Uterus (tissue), 4 donors: ENCODE measurements at places on chromosomes 3 and 15. TPM values are rescaled to one million over a fixed set of nuclear protein-coding genes. Genes with fewer than 3 reads are reported as not detected.

GRCh38 chr3:109115451-109115850, 2.5 kb downstream of the MORC1 start:
- H3K4me3 ChIP-seq = no peak overlapping the region
- no peak overlapping the region for H3K27ac ChIP-seq
- no peaks in the 10 kb centered on the region for H3K4me1 ChIP-seq
- no peak for DNase-seq
- H3K27me3 ChIP-seq = no peaks in the 10 kb centered on the region

- H3K4me1 ChIP-seq = peaks cover 8% of the 10 kb centered on the region
- H3K36me3 ChIP-seq = no peaks in the 10 kb centered on the region
Measured at GRCh38 chr3:51385621-51386091, 565 bp downstream of the MANF start.

DNA sequence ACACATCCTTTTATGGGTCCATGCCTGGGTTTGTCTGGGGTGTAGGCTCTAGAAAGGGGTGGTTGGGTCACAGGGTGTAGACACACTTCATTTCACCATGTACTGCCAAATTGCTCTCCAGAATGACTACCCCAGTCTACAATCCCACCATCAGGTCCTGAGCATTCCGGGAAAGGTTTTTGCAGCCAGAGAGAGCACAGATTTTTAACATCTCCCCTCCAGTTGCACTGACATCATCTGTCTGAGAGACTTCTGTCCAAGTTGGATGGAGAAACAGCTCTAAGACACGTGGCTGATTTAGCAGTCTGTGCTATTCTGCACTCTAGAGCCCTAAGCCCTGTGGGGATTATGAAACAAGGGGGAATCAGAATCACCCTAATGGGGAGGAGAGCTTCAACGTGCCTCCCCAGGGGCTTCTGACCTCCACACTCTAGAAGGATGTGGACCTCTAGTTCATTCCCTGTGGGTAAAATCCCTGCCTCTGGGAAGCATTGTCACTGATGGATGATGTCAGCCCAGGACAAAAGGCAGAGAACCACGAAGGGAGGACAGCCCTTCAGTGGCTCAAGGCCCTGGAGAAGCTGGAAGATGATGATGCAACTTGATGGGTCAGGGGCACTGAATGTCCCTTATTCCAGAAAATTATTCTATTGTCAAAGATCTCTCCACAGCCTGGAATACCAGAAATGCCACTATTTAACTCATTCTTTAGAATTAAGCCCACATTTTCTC, 71.5 kb downstream of the CD200R1L start:
- peak overlapping the region; percentile 43 for H3K27ac ChIP-seq
- no peaks in the 10 kb centered on the region for H3K27me3 ChIP-seq
- no peak overlapping the region for H3K4me3 ChIP-seq
- DNase-seq = peak; percentile 44
- no peaks in the 10 kb centered on the region for H3K36me3 ChIP-seq
- peaks cover 5% of the 10 kb centered on the region for H3K4me1 ChIP-seq

GRCh38 chr15:33317896-33318295, 7.1 kb downstream of the RYR3 start:
- H3K4me1 ChIP-seq = no peaks in the 10 kb centered on the region
- H3K27me3 ChIP-seq = no peaks in the 10 kb centered on the region
- H3K27ac ChIP-seq = no peak overlapping the region
- H3K36me3 ChIP-seq = no peaks in the 10 kb centered on the region
- no peak for DNase-seq

DNA sequence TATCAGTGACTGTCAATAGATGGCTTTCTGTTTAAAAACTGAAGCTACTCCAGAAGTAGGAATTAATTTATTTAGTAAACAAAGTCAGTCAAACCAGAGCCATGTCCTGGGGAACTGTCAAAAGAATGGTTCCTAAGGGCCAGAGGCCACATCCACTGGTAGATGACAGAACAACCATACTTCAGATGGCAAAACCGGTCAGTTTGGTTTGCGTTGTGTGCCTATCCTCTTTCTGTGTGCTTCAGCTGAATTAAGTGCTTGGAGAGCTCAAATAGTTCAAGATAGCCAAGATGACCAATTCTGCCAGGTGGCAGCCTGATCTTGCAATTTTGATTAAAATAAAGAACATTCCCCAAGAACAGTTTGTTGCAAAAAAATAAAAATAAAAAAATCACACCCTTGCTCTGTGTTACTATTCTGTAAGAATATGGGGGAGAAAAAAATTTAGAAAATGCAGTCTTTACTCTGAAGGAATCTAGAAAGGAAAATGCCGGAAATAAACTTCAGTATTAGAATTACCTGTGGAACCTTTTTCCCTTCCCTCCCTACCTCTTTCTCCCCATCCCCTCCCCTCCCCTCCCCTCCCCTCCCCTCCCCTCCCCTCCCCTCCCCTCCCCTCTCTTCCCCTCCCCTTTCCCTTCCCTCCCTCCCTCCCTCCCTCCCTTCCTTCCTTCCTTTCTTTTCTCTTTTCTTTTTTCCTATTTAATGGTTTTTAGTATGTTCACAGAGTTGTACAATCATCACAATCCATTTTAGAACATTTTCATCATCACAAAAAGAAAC, 2.5 kb downstream of the MAP3K13 start:
- H3K27ac ChIP-seq = no peak overlapping the region
- no peak overlapping the region for H3K4me3 ChIP-seq

- DNase-seq = no peak
- H3K27me3 ChIP-seq = no peaks in the 10 kb centered on the region
- no peaks in the 10 kb centered on the region for H3K4me1 ChIP-seq
- H3K27ac ChIP-seq = no peak overlapping the region
Measured at GRCh38 chr3:190436331-190436730, 13.4 kb downstream of the TMEM207 start.

- no peak for DNase-seq
- no peaks in the 10 kb centered on the region for H3K4me1 ChIP-seq
- no peaks in the 10 kb centered on the region for H3K27me3 ChIP-seq
- H3K4me3 ChIP-seq = no peak overlapping the region
- H3K27ac ChIP-seq = no peak overlapping the region
Measured at GRCh38 chr3:149407898-149408297, 30.4 kb upstream of the TM4SF1 start.

ADGRG7 gene
- 0.70 TPM for total RNA-seq

ZNF445 gene
- total RNA-seq = 33.2 TPM

DNA sequence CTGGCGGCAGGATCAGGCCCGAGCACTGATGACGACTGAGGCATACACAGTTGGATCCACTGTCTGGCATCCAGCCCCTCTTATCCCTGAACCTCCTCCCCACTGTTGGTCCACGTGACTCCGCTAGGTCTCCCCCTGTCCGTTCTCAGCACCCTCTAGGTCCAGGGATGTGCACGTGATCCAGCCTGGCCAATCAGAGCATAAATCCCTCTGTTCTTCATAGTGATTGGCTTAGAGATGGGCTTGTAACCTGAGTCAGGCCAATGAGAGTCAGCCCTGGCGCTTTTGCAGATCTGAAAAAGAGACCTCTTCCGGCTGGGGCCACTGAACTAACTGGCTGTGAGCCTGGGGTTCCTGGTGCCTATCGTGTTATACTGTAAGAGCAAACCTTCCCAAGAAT, 20.5 kb upstream of the IQSEC1 start:
- H3K27ac ChIP-seq = no peak overlapping the region
- DNase-seq = no peak
- no peak overlapping the region for H3K4me3 ChIP-seq
- H3K36me3 ChIP-seq = no peaks in the 10 kb centered on the region
- H3K27me3 ChIP-seq = no peaks in the 10 kb centered on the region

GRCh38 chr15:83053151-83053550, 13.9 kb downstream of the BTBD1 start:
- H3K4me3 ChIP-seq = no peak overlapping the region
- no peak for DNase-seq
- H3K27me3 ChIP-seq = no peaks in the 10 kb centered on the region
- H3K27ac ChIP-seq = no peak overlapping the region
